ENCODE measurements at places on chromosomes 5 and 9.
A peak's percentile ranks its signal among the peaks of the same experiment; 100 is the strongest.

DNA sequence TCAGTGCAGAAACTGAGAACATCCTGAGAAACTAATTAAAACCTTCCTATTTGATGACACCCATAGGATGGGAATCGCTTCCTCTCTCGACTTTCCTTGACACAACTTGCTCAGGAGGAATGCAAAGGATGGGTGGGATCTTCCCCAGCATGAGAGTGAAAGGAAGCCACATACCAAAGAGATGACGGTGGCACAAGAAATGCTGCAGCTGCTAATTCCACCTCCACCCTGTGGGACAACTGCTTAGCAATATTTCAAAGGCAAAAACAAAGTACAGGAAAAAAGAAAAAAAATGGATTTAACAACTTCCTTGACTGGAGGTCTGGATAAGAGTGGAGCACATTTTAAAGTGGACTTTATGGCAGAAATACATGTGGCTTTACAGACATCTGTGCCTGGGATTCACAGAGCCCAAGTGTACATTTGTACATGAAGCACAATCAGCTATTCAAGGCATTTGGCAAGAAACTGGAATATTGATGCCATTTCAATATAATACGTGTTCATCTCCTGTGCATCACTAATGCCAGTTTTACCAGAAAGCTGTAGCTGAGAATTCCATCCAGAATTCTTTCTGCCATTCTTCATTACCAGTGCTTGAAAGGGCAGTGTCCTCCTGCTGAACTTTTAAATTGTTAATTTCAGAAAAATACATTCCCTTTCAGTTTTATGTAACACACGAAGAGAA is 359.2 kb upstream of the ACTBL2 start:
- DNase-seq = peak; percentile 64

GRCh38 chr9:31272456-31273295 is 1111.8 kb upstream of the ACO1 start:
- DNase-seq = no peak

DNA sequence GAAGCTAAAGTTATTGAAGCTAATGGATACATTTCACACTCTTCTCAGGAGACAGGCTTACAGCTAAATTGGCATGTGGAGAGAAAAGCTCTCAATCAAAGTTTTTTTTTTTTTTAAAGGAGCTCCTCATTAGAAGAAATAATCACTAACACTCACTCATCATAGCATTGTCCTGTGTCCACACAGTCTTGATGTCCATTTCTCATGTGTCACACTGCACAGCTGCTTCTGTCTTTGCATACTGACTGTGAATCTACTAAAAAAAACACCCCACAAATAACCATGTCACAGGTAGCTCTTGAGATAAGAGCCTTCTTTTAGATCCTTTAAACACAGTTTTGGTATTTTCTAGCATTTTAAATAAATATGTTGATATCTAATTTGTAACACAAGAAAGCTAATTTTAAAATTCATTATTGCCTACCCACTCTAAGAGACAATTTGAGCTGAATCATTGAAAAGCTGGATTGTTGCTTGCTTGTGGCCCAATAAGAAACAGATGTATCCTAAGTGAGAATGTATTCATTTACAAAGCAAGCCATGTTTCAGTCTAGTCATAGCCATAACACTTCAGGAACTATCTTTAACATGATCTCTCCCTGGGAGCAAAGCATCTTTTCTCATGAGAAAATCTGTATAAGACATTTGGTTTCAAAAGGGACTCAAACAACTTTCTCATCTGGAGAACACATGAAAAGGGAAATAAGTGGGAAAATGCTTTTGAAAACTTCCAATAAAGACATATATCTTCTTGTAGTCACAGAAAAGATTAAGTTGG is 48.1 kb upstream of the PCSK1 start:
- no peak for DNase-seq

GRCh38 chr5:61371474-61371873 is 39.4 kb downstream of the ZSWIM6 start:
- no peak for DNase-seq

GRCh38 chr9:130634191-130634768 is 30.1 kb upstream of the PRDM12 start:
- no peak for DNase-seq

DNA sequence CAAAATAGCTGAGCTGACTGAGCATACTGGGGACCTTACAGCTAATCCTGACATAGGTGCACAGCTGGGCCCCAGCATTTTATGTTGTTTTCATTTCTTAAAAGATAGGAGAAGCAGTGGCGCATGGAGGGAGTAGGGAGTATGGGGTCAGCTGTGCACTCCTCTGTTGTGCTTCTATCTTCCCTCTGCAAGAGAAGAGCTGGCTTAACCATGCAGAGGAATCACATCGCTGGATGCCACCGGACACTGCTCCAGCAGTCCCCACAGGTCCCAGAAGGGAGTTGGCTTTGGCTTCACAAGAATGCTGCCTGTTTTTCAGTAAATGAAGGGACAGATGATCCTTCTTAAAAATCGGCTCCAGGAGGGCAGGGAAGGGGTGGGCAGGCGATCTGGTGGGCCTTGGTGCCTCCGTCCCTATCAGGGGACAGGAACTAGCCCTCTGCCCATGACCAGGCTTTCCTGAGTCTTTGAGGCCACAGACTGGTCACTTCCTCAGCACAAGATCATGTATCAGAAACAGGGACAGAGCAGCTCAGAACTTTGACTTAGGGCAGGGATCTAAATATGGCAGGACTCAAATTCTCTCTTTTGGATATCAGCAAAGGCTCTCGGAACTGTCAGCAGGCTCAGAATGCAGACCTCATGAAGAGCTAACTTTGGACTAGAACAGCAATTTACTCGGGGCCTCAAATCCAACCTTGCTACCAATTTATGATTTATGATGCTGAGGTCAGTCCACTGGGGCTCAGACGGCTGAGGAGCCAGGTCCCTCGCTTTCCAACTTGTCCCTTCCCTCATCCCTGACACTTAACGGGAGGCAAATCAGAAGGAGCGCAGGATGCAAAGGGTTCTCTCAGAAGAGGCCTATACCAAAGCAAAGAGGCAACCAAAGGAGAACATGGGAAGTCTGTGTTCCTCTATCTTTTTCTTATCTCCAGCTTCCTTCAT is 47.2 kb downstream of the MARCHF3 start:
- DNase-seq = no peak

- no peak for DNase-seq
These were observed 51.3 kb upstream of the RGMB start for GRCh38 chr5:98722188-98722587.

GRCh38 chr9:14715102-14715501 is 7.4 kb downstream of the CER1 start:
- no peak for DNase-seq

DNA sequence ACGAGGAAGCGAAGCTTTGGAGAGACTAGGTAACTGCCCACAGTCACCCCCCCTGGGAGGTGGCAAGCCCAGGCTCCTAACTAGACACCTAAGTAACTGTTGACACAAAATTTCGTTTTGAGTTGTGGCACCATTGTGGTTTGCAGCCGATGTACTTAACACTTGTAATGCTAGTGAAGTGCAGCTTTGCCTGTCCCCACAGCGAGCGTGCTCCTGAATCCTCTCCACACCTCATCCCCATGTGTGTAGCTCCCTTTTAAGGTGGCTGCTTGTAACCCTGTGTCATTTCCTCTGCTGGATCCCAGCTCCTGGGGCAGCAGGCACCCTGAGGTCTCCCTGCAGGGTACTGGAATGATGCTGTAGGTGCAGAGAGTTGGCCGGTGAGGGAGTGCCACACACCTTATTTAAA is 114.9 kb downstream of the TRIO start:
- DNase-seq = no peak

- DNase-seq = no peak
These were observed 8.2 kb downstream of the CEP120 start for GRCh38 chr5:123414974-123415373.

DNA sequence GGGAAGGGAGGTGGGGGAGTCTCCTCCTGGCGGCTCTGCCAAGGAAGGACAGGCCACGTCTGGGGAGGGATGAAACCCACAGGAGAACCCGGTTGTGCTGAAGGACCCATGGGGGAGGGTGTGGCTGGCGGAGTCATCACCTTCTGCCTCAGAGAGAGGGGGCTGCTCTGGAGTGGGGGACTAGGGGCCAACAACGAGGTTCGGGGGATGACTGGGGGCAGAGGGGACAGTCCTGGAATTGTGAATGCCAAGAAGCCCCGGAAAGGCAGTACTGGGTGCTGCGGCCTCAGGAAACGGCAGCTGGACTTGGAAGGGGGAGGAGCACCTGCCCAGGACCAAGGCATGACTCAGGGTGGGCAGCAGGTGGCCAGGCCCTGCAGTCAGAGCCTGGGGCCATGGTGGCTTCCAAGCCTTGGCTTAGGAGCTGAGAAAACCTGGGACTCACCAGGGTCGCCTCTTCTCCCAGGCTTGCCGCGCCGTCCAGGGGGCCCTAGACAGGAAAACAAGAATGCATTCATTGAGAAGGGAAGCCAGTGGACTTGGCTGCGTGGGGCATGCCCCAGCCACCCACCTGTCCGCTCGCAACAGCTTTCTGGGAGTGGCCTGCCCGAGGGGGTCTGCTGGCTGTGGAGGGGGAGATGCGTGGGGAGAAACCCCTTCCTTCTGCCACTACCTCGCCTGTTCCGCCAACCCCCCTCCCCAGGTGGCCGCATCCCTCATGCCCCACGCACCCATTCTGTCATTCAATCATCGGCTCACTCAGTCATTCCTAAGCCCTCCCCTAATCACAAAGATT is 74.0 kb upstream of the PHYKPL start:
- no peak for DNase-seq

GRCh38 chr5:3828761-3829160 is 233.1 kb downstream of the IRX1 start:
- DNase-seq = peak; percentile 27

DNA sequence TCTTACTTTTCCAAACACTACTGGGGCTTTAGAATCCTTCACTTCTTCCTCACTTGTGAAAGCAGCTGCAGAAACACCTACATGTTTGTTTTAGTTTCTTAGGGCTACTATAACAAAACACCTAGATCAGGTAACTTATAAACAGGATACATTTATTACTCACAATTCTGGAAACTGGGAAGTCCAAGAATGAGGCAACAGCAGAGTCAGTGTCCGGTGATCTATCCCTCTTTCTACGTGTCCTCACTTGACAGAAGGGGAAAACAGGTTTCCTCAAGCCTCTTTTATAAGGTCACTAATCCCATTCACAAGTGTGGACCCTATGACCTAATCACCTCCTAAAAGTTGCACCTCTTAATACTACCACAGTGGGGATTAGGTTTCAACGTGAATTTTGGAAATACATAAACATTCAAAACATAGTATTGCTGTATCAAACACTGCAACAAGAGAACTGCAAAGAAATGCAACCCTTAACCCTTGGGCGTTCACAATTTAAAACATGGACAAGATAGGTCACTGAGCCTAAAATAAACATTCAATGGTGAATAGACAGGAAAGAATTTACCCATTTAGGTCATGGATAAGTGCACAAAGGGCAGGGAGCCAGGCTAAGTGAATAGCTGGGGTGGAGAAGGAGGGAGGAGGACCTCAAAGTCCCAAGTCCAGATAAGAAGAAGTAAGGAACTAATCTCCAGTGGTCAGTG is 104.3 kb downstream of the PIK3R1 start:
- DNase-seq = no peak

- no peak for DNase-seq
These were observed 319.2 kb downstream of the TRPM3 start for GRCh38 chr9:70802206-70802605.

DNA sequence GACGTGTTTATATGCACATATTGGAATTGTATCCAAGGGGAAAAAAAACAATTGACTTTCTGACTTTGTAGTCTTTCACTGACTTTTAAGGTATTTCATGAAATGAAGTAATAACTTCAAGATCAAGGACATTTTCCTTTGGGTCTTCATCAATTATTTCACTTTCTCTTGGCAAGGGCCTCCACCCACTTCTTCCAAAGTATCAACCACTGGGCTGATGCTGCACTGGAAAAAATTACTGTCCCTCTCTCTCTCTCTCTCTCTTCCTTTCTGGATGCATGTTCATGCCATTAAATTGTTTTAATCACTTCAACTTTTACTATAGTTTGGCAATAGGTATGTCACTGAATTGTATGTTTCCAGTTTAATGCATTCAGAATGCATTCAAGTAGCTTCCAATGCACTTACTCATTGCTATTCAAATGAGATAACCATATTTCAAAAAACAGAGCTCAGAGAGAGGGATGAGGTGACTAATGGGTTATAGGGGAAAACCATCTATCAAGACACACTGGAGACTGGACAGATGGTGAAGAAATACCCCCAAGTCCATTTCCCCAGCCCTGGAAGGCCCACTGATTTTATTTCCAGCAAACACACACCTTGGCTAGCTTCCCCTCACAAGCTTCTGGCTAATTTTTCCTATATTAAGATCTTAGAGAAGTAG is 585.3 kb downstream of the EBF1 start:
- no peak for DNase-seq

GRCh38 chr5:112951124-112951702 is 25.4 kb upstream of the DCP2 start:
- no peak for DNase-seq

DNA sequence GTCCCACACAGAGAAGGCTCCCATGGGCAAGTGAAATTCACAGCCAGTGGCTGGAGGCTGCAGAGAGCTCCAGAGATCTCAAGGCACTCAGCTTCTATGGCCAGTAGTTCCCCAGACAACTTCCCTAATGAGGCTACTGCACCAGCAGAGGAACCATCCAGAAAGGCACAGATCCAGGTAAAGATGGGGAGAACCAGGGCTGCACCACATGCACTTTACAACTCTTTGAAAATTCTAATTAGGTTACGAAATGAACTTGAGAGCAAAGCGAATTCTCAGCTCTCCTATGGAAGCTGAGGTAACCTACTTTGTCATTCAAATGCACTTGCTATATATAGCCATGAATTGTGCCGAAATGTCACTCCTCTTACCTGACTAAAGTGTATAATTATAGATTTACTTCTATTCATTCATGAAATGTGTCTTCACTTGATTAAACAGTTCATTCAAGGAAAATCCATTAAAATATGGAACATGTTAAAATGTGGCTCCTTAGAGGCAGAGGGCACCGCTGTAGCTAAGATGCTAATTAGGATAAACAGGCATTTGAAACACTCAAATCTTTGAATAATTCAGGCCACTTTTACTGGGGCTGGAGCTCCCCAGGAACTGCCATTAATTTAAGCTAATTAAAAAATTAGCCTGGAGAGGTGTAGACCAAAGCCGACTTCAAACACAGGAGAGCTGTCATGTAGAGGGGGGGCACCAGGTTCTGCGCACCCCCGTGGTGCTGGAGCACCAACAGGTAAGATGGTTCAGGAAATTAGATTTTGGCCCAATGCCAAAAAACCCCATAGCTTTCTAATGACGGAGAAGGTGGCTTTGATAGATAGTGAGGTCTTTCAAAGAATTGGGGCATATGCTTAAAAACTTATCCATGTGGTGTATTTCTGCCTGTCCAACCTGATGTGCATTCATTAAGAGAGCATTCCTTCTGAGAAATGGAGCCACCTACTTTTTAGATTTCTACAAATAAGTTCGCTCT is 204.1 kb downstream of the GABBR2 start:
- DNase-seq = no peak

GRCh38 chr5:35920890-35921289 is 17.5 kb downstream of the CAPSL start:
- DNase-seq = no peak

All from iPS-NIHi11 (cell line).